ENCODE measurements at places on chromosomes 2 and 18. TPM values are rescaled to one million over a fixed set of nuclear protein-coding genes. Genes with fewer than 3 reads are reported as not detected.

Gene NAPG
- total RNA-seq = 33.6 TPM

Gene CNTNAP5
- total RNA-seq = 5.0 TPM

- no peak for DNase-seq
- H3K4me3 ChIP-seq = no peak overlapping the region
- H3K36me3 ChIP-seq = no peaks in the 10 kb centered on the region
- H3K27ac ChIP-seq = no peak overlapping the region
Observed at GRCh38 chr2:45736757-45737704, 85.6 kb downstream of the PRKCE start.

DNA sequence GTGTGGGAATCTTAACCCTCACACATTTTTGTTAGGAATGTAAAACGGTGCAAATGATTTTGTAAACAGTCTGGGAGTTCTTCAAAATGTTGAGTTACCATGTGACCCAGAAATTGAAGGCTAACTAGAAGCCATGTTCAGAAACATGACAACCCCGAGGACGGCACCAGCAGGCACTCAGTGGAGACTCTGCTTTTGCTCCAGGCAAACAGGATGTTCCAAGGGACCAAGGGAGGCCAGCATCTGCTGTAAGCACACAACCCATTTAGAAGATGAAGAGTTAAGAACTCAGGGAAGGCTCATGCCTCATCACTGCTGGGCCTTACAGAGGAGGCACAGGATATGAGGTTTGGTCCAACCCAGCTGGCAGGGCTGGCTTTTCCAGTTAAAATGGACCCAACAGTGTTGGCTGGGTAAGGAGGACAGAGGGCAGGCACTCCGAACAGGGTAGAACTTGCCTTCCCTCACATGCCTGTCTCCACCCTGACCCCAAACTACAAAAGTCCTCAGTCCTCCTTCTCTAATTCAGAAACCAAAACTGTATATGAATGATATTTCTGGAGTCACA, 23.6 kb downstream of the PARD6G start:
- peaks cover 6% of the 10 kb centered on the region for H3K4me1 ChIP-seq
- H3K36me3 ChIP-seq = no peaks in the 10 kb centered on the region

DNA sequence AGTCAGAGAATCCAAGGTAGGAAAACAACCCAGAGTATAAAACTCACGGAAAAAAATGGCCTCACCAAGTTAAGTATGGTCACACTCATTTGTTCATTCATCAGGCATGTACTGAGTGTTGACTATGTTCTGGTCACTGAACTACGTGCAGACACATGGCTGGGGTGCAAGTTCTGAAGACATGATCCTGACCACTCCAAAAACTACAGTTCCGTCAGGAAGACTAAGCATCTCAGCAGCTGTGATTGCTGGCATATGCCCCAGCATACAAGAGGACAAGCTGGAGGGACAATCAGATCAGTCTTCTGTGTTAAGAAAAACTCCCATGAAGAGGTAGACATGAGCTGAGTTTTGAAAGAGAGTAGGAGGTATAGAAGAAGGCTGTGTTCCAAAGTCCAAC, 72.8 kb downstream of the TCF4 start:
- H3K36me3 ChIP-seq = no peaks in the 10 kb centered on the region
- no peak for DNase-seq
- no peak overlapping the region for H3K27ac ChIP-seq
- H3K27me3 ChIP-seq = no peaks in the 10 kb centered on the region
- no peak overlapping the region for H3K4me3 ChIP-seq
- peaks cover 28% of the 10 kb centered on the region for H3K4me1 ChIP-seq

Gene SLC14A1
- 0.36 TPM for total RNA-seq

DNA sequence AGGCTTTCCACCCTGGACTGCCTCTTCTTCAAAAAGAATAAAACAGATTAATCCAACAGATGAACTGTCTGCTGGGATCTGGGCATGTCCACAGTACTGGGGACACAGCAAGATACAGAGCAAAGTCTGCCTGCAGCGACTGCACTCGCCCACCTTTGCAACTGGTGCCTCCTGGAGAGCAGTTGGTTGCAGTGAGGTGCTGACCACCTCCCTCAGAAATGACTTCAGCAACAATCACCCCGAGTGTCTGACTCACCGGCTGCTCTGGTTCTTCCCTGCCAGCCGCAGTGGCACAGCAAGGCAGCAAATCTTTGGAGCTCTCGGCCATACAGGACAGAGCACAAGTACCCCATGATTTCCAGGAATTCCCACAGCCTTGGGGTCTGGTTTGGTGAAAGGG, 179.7 kb downstream of the ANAPC1 start:
- DNase-seq = no peak
- no peak overlapping the region for H3K27ac ChIP-seq
- peaks cover 10% of the 10 kb centered on the region for H3K27me3 ChIP-seq
- no peak overlapping the region for H3K4me3 ChIP-seq
- H3K4me1 ChIP-seq = peaks cover 18% of the 10 kb centered on the region
- H3K36me3 ChIP-seq = peaks cover 3% of the 10 kb centered on the region

Gene CRYBA2
- total RNA-seq = not detected

DNA sequence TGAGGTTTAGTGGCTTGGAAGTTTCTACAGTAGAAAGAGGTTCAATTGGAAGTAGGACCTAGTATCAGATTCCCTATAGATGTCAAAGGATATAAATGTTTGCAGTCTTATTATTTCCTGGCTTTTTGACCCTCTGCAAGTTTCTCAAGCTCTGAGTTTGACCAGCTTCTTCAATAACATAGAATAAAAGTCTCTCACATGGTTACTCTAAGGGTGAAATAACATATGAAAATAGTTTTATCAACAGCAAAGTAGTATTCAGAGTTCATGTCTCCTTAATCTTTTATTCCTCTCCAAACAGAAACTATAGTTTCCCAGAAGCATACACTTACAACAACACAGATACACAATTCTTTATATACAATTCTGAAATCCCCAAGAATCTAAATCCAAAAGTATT, 132.9 kb upstream of the RND3 start:
- H3K36me3 ChIP-seq = no peaks in the 10 kb centered on the region
- H3K27me3 ChIP-seq = no peaks in the 10 kb centered on the region
- no peak for DNase-seq
- no peak overlapping the region for H3K27ac ChIP-seq

DNA sequence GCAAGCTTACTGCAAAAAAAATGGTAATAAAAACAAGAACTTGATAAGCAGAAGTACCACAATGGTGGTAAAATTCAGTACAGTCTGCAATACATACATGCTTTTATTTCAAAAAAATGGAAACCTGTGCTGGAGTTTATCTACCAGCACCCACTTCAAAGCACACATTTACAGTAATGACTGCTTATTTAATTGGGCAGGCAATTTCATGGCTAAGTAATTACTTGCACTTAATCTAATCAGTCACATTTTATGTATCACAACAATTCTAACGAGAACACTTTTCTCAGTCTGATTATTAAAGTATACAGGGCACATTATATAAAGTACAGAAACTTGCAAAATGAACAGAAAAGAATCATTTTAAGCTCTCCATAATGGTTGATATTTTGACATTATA, 5.2 kb downstream of the APCDD1 start:
- peaks cover 10% of the 10 kb centered on the region for H3K27me3 ChIP-seq
- H3K36me3 ChIP-seq = no peaks in the 10 kb centered on the region
- H3K27ac ChIP-seq = no peak overlapping the region
- H3K4me3 ChIP-seq = no peak overlapping the region

DNA sequence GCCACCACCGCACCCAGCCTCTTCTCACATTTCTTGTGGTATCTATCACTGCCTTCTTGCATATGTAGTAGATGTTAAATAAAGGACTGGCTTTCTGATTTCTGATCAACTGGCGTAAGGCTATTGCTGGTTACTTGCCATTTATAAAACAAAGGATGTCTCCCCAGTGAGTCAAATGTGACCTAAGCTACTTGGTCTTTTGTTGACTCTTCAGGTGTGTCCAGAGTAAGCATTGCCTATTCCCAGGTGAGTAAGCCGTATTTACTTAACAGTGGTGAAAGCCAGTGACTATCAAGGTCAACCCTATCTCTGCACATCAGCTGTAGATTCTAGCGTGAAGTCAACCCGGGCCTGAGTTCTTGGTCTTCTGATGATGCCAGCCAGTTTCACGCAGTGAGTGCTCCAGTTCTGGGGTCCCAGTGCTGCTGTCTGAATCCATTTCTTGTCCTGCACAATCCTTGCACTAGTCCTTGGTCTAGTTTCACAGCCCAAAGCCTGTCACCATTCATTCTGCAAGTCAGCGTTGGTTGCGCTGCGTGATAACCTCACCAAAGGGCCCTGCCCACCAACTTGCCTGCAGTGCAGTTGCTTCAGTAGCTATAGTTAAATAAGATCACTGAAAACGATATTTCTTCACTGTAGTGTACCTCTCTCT, 120.2 kb downstream of the GBX2 start:
- no peak for DNase-seq
- peaks cover 24% of the 10 kb centered on the region for H3K36me3 ChIP-seq
- no peaks in the 10 kb centered on the region for H3K4me1 ChIP-seq
- peaks cover 14% of the 10 kb centered on the region for H3K27me3 ChIP-seq

- peaks cover 18% of the 10 kb centered on the region for H3K4me1 ChIP-seq
- peak overlapping the region; percentile 67 for H3K4me3 ChIP-seq
- H3K27ac ChIP-seq = no peak overlapping the region
Observed at GRCh38 chr2:38077431-38077769, 1.4 kb upstream of the CYP1B1 start.

Gene MATN3
- 8.9 TPM for total RNA-seq

GRCh38 chr2:109285244-109285651, 156.2 kb downstream of the SH3RF3 start:
- H3K36me3 ChIP-seq = no peaks in the 10 kb centered on the region
- no peak overlapping the region for H3K27ac ChIP-seq
- no peak for DNase-seq
- no peak overlapping the region for H3K4me3 ChIP-seq

Gene ANKRD53
- total RNA-seq = 0.56 TPM

Gene CHRNG
- total RNA-seq = not detected

Gene B4GALT6
- total RNA-seq = 31.6 TPM

Gene DCC
- 14.7 TPM for total RNA-seq

Gene MIB1
- 62.8 TPM for total RNA-seq

- no peaks in the 10 kb centered on the region for H3K4me1 ChIP-seq
- DNase-seq = no peak
- H3K27ac ChIP-seq = no peak overlapping the region
- H3K4me3 ChIP-seq = no peak overlapping the region
Observed at GRCh38 chr2:239640210-239640609, 239.4 kb upstream of the HDAC4 start.

DNA sequence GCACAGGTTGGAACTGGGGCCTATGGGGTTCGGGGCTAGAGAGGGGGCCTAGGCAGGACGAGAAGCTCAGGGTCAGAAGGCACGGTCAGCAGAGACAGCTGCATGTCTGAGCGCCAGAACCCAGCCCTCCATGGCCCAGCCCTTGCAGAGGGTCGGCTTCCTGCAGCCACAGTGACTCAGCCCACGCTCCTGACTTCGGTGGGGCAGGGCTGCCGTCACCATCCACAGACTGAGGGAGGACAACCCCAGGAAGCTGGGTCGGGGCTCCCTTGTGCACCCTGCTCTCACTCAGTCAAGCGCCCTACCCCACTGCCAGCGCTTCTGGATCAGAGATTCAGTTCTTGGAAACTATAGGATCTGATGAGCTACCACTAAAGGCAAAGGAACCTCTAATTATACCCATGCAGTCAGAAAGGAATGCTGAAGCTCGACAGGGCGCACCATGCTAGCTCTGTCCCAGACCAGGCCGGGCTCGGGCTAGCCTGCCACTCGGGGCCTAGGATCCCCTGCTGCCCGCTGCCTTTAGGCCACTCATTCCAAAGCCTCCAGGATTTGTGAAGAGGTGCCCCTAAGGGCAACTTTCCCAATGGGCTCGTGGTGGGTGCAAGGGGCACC, 3.0 kb downstream of the ACTR1B start:
- peaks cover 21% of the 10 kb centered on the region for H3K4me1 ChIP-seq
- peaks cover 30% of the 10 kb centered on the region for H3K36me3 ChIP-seq
- peaks cover 19% of the 10 kb centered on the region for H3K27me3 ChIP-seq
- H3K4me3 ChIP-seq = no peak overlapping the region

Gene POU3F3
- not detected for total RNA-seq

GRCh38 chr2:142675398-142675797, 202.1 kb upstream of the KYNU start:
- H3K27me3 ChIP-seq = no peaks in the 10 kb centered on the region
- H3K4me1 ChIP-seq = no peaks in the 10 kb centered on the region

GRCh38 chr18:76054156-76054555, 440.9 kb downstream of the ZNF516 start:
- H3K36me3 ChIP-seq = no peaks in the 10 kb centered on the region
- peaks cover 2% of the 10 kb centered on the region for H3K27me3 ChIP-seq
- H3K27ac ChIP-seq = no peak overlapping the region
- peaks cover 8% of the 10 kb centered on the region for H3K4me1 ChIP-seq
- DNase-seq = no peak
- no peak overlapping the region for H3K4me3 ChIP-seq

GRCh38 chr2:86078774-86079545, 26.7 kb downstream of the POLR1A start:
- peaks cover 7% of the 10 kb centered on the region for H3K36me3 ChIP-seq
- peak; percentile 56 for DNase-seq
- peaks cover 3% of the 10 kb centered on the region for H3K4me1 ChIP-seq
- H3K4me3 ChIP-seq = no peak overlapping the region
- no peak overlapping the region for H3K27ac ChIP-seq
- no peaks in the 10 kb centered on the region for H3K27me3 ChIP-seq

Gene ACMSD
- not detected for total RNA-seq

DNA sequence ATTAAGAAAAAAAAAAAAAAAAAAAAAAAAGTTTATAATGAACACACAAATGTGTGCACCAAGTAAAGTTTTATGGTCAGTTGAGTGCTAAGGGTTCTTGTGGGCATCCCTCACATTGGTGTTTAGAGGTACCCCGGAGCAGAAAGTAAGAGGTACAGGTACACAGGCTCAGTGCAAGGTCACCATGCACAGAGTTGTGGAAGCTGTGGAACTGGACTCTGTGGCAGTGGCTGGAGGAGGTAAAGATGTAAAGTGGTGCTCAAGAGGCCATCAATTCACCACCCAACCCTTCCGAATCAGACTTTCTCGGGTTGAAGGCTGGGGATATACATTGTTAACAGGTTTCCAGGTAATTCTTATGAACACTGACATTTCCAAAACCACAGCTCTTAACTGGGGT, 299.1 kb upstream of the STON1 start:
- H3K36me3 ChIP-seq = no peaks in the 10 kb centered on the region
- no peak overlapping the region for H3K4me3 ChIP-seq
- no peaks in the 10 kb centered on the region for H3K4me1 ChIP-seq
- DNase-seq = no peak

GRCh38 chr2:3633982-3634595, 23.9 kb upstream of the ALLC start:
- H3K4me3 ChIP-seq = no peak overlapping the region
- DNase-seq = no peak
- no peaks in the 10 kb centered on the region for H3K4me1 ChIP-seq
- H3K27me3 ChIP-seq = peaks cover 10% of the 10 kb centered on the region
- no peak overlapping the region for H3K27ac ChIP-seq
- H3K36me3 ChIP-seq = no peaks in the 10 kb centered on the region

DNA sequence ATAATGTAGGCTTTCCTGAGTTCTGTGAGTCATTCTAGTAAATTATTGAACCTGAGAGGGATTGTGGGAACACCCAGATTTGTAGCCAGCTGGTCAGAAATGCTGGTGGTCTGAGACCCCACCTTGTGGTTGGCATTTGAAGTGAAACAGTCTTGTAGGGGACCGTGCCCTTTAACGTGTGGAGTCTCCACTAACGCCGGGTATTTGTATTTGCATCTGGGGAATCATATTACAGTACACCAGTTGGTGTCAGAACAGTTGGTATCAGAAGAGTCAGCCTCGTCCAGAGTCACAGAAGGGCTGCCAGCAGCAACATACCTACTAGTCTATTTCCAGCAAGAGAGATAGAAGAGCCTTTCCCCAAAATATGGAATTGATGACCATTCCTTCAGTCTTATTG, 38.3 kb upstream of the PTPN4 start:
- DNase-seq = no peak
- no peaks in the 10 kb centered on the region for H3K27me3 ChIP-seq
- H3K4me3 ChIP-seq = no peak overlapping the region
- peaks cover 10% of the 10 kb centered on the region for H3K36me3 ChIP-seq

Gene SEMA4F
- 9.4 TPM for total RNA-seq

Data from endothelial cell (in vitro differentiated cells).